ENCODE measurements at places on chromosomes 6 and 20. TPM values are rescaled to one million over a fixed set of nuclear protein-coding genes. Genes with fewer than 3 reads are reported as not detected.

SLC22A2 gene
- polyA plus RNA-seq, result 14.3 TPM

GRCh38 chr20:19695081-19695480 lies 63.0 kb upstream of the RIN2 start:
- no peak for DNase-seq

DNA sequence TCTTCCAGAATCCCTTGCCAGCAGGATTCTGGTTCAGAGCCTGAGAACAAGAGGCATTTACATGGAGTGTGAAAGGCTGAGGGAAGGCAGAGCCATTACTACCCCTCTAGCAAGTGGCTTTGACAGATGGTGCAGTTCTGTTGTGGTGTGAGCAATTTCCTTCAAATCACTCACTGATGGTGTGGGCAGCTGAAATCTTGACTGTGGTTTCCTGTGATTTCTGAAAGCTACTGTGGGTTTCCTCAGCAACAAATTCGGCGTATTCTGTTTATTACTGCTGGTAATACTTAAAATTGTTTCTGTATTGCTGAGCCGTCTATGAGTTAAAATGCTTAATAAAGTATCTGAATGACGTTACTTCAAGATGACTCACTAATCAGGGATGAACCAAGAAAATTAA lies 181.5 kb upstream of the TCF21 start:
- no peak for DNase-seq

ZC2HC1B gene
- not detected for polyA plus RNA-seq

TBX18 gene
- 12.5 TPM for polyA plus RNA-seq

SLC17A3 gene
- 1.3 TPM for polyA plus RNA-seq

- no peak for DNase-seq
These were observed 859 bp upstream of the RAE1 start for GRCh38 chr20:57350081-57350710.

DNA sequence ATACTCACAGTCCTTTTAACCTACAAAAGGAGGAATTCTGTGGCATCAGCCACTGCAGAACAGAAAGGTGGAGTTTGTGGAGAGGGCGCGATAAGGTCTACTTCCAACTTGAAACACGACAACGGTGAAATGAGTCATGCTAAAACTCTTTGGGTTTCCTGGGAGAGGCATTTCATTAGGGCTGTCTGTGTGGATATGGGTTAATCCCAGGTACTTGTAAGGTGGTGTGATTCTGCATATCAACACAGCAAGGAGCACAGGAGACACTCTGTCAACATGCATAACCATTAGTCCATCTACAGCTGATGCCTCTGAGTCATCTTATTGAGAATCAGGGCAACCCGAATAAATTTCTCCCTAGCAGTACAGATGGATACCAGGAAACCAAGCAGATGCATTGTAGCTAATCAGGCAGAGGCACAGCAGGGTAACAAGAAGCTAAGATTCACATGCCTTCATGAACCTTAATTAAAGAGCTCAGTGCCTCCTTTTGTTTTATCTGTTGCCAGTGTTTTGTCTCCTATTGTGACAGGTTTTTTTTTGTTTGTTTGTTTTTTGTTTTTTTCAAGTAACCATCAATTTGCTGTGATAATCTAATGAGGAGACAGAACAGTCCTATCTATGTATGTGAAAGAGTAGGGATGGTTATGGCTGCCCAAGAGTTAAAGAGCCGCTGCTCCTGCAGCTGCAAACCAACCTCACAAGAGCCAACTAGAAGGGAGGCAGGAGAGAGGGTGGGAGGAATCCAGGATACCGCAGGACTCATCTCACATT lies 315.8 kb upstream of the SOX4 start:
- DNase-seq, result no peak

DNA sequence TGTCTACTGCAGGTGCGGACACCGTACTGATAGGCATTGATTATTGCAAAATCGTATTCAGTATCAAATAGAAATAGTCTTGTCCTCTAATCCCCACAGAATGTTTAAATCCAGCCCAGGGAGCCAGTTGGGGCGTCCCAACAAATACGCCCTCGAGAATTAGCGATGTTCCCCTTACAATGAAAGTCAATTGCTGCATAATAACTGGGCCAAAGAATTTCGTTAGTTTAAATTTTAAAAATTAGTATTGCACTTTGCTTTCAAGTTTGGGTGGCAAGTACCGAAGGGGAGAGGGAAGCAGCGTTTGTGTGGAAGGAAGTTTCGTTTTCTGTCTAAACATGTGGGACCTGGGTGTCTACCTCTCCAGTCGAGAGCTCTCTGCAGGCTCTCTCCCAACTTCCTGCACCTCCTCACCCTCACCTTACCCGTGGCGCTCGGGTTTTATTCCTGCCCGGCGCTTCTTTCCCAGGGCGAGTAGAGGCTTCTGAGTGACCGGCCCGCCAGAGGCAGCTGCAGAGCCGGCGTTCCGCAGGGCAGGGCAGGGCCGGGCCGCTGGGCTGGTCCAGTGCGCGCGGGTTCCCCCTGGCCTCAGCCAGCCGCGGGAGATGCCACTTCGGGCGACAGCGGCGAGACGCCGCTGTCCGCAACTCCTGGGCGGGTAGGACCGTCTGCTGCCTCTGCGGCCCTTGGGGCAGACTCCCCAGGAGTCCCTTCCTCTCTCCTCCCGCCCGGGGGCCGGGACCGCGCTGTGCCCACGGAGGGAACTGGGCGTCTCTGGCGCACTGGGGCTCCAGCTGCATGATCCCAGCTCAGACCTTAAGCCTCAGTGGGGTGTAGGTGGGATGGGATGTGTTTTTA lies 862 bp upstream of the TFAP2C start:
- DNase-seq, result no peak

DNA sequence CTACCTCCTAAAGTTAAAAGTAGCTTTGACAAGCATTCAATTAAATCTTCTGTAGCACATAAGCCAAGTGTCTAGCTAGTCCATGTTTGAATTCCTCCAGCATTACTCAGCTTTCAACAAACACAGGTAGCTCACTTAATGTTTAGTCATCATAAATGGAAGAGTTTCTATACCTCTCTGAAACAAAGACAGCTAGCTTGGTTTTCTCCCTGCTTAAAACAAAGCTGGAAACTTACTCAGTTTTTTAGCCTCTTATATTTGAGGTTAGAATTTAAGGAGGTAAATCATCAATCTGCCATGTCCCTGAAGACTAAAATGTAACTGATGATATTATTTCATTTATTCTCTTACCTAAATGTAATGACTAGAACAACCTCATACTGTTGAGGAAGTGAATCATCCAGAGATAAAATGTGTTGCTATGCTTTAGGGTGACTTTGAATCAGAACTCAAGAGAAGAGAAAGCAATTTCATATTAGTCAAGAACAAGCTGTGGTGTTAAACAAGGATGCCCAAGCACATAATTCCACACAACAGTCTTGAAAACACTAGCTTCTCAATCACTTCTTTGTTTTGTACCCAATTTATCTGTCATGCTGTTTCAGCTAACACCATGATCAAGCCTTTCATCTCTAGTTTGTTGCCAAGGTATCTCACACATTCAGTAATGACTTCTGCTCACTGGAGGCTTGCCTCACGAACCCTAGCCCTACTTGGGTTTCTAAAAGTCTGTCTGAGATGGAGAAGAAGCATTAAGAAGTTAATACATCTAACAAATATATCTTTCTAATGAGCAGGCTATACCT lies 251.9 kb downstream of the EPM2A start:
- no peak for DNase-seq

DNA sequence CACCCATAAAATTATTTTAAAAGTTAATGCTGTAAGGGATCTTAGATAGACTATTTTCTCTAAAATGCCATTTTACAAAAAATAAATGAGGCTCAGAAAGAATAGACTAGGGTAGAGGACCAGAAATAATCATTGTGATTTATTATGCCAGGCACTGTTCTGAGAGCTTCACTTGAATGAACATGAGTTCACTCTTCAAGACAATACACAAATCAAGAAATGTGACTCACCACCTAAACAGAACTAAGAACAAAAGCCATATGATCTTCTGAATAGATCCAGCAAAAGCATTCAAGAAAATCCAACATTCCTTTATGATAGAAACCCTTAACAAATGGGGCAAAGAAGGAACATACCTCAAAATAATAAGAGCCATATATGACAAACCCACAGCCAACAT lies 582.0 kb downstream of the PKHD1 start:
- DNase-seq, result no peak

- DNase-seq, result no peak
These were observed 310.0 kb downstream of the FOXA2 start for GRCh38 chr20:22274330-22274729.

- no peak for DNase-seq
These were observed 283.0 kb upstream of the CDH4 start for GRCh38 chr20:60968853-60969720.

DNA sequence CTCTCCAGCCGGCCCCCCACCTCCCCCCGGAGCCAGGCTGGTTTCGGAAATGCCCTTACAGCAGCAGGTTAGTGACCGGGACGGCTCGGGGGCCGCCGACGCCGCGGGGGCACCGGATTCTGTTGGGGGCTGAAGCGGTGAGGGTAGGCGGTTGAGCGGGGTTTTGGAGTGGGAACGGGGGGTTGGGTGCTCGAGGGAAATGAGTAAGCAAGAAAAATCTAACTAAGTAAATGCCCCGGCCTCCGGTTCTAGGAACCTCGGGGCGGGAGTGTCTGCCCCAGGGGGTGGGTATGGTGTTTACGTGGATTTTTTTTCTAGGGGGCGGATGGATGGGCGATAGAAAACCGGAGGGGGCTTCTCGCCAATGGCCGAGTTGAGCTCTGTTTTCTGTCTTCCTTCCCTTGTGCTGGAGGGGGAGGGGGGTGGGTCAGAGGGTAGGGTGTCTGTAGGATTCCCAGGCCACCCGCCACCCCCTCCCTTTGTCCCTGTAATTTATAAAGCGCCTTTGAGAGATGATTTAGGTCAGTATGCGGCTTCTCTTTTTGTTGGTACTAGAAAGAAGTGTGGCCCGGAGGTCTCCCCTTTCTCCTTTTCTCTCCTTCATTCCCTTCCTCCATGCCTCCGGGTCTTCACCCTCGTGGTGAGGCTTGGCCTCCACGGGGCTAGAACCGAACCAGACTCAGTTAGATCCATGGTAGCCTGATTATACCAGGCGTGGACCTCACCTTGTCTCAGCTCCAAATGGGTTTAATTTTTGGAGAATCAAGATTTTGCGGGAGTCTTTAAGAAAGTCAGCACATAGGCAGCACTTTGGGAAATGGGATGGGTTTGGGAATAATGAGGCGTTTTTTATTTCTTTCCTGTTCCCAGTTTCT lies 2.3 kb downstream of the E2F3 start:
- peak; percentile 37 for DNase-seq

DNA sequence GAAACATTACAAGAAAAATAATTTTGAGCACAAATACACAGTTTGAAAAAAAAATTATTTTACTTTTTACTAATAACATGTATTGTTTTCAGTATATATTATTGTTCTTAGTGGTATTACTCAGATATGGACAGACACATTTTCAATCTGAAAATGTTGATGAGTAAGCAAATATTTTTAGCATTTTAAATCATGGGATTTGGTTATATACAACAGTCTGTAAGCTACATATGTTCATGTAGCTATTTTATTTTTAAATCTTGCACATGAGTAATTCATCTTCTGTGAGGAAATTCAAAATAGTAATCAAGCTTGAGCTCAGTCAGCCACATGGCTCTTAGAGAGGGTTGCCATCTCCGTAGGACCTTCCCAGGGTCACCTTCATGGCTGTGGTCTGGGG lies 471.9 kb downstream of the QKI start:
- DNase-seq, result no peak

FAXC gene
- 5.8 TPM for polyA plus RNA-seq

SAYSD1 gene
- 20.9 TPM for polyA plus RNA-seq

DNA sequence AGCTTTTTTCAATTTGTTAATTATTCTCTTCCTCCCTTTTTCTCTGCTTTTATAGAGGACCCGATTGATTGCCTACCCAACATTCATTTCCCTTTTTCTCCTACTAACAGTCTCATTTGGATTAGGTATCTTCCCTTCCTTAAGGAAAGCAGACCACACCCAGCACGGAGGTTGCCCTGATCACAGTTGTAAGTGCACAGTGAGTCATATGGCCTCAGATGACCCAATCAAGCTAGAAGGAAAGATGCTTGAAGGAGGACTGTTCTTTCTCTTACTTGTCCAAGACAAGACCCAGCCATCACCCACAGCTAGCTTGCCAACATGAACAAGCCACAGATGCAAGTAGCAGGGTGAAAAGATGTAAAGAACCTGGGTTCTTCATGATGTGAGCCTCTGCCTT lies 518.6 kb downstream of the PKHD1 start:
- no peak for DNase-seq

GMPR gene
- polyA plus RNA-seq, result 4.7 TPM

RAET1G gene
- polyA plus RNA-seq, result 1.4 TPM

TRIM31 gene
- not detected for polyA plus RNA-seq

GRCh38 chr20:5164645-5165625 lies 38.1 kb downstream of the CDS2 start:
- no peak for DNase-seq

PDYN gene
- 0.52 TPM for polyA plus RNA-seq

- no peak for DNase-seq
These were observed 145.4 kb upstream of the BMP2 start for GRCh38 chr20:6622041-6622440.

MEP1A gene
- polyA plus RNA-seq, result not detected

DNA sequence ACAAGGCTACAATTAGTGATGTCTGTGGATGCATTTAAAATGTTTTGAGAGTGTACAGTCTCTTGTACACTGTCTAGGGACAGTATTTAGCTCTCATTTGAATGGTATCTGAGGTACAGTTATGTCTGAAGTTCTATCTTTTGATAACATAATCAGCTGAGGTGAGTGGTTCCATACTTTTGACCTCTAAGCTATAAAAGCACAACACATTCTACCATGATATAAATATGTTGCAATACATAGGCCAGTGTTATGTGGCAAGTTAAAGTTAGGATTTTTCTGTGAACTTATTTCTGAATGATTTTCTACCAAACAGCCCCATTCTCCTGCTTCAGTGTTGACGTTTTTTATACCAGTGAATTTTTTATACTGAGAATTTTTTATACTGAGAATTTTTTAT lies 77.6 kb downstream of the AKAP7 start:
- DNase-seq, result no peak

BPI gene
- polyA plus RNA-seq, result 0.32 TPM

DNA sequence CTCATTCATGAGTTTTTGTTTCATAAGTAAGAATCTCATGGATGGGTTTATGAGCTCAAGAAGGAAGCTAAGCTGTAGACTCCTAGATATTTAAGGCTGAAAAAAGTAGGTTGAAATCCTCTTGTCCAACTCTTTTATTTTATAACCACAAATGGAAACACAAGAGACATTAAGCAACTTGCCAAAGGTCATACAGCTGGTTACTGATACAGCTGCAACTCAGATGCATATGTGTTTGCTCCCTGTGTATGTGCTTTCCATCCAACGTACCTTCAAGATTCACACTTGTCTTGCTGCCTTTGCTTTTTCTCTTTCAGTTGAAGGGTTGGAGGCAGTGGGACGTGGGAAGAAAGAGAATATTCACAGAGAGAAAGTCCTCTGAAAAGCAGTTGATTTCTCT lies 153.5 kb upstream of the STMND1 start:
- no peak for DNase-seq
